Activated naive CD8-positive, alpha-beta T cell treated with anti-CD3 and anti-CD28 coated beads, Interleukin-2, amount 10 ng/mL, durations not matched to agents 7 days and 5 days (primary cell): ENCODE measurements at places on chromosomes 1 and 21. TPM values are rescaled to one million over a fixed set of nuclear protein-coding genes. Genes with fewer than 3 reads are reported as not detected.

KRTAP12-2 gene
- not detected for total RNA-seq

CD53 gene
- 410 TPM for total RNA-seq

ADAMTS4 gene
- total RNA-seq, result 3.5 TPM

FAM163A gene
- total RNA-seq, result not detected

DNA sequence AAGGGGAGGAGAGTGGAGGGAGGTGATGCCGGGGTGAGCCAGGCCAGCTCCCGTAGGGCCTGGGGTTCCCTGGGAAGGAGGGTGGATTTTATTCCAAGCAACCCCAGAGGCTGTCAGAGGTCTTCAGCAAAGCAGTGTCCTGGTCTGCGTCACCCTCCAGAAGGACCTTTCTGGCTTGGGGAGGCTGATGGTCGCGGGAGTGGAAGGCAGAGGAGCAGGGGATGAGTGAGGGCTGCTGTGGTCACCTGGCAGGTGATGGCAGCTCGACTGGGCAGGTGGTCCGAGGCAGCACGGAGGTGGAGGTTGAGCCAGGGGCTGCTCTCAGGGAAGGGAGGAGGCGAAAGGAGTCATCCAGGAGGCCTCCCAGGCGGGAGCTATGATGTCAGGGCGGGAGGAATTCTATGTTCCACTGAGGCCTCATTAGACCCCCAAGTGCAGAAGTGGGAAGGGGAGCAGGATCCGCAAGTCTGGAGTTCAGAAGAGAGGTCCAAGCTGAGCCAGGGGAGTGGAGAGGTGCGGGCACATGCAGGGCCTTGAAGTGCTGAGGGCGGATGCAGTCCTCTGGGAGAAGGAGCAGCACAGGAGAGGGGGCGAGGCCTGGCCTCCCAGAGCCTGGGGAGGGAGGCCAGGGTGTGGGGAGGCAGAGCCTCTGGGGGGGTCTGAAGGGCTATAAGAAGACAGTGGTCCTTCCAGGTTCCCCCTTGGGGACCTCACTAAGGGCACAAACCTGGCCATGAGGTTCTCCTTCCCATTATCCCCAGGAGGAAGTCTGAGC, 33.3 kb downstream of the BMP8A start:
- H3K27ac ChIP-seq, result peak overlapping the region; percentile 69
- no peaks in the 10 kb centered on the region for H3K27me3 ChIP-seq
- no peak overlapping the region for H3K4me3 ChIP-seq
- no peak for DNase-seq
- peaks cover 7% of the 10 kb centered on the region for H3K36me3 ChIP-seq

GRCh38 chr1:212271823-212272485, 13.3 kb upstream of the PPP2R5A start:
- H3K27ac ChIP-seq, result no peak overlapping the region
- DNase-seq, result no peak
- no peak overlapping the region for H3K4me3 ChIP-seq
- H3K4me1 ChIP-seq, result peaks cover 5% of the 10 kb centered on the region
- no peaks in the 10 kb centered on the region for H3K36me3 ChIP-seq

- H3K4me1 ChIP-seq, result peaks cover 8% of the 10 kb centered on the region
- H3K4me3 ChIP-seq, result no peak overlapping the region
- no peaks in the 10 kb centered on the region for H3K27me3 ChIP-seq
- DNase-seq, result no peak
- H3K36me3 ChIP-seq, result peaks cover 38% of the 10 kb centered on the region
- H3K27ac ChIP-seq, result no peak overlapping the region
Observed at GRCh38 chr1:113123737-113124136, 50.7 kb downstream of the LRIG2 start.

- no peak overlapping the region for H3K4me3 ChIP-seq
- peaks cover 2% of the 10 kb centered on the region for H3K4me1 ChIP-seq
- no peaks in the 10 kb centered on the region for H3K36me3 ChIP-seq
- no peaks in the 10 kb centered on the region for H3K27me3 ChIP-seq
Observed at GRCh38 chr1:97834899-97835298, 85.9 kb downstream of the DPYD start.

DNA sequence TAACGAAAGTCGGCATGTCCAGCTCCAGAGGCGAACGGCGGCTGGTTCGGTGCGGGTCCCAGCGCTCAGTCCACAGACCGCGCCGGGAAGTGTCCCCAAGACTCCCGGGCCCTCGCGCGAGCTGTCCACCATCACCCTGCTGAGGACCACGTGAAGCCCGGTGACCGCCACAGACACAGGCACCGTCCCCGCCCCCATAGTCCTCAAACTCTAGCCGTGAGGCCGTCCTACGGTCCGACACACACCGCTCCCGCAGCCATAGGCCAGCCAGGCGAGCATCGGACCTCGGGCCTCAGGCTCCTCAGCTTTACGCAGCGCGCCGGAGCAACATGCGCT, 535 bp downstream of the SETD4 start:
- peak overlapping the region; percentile 96 for H3K27ac ChIP-seq
- peak overlapping the region; percentile 90 for H3K4me3 ChIP-seq
- DNase-seq, result no peak
- peaks cover 17% of the 10 kb centered on the region for H3K36me3 ChIP-seq
- no peaks in the 10 kb centered on the region for H3K27me3 ChIP-seq

- H3K36me3 ChIP-seq, result peaks cover 42% of the 10 kb centered on the region
- H3K4me3 ChIP-seq, result no peak overlapping the region
- peaks cover 22% of the 10 kb centered on the region for H3K4me1 ChIP-seq
- no peak for DNase-seq
Observed at GRCh38 chr21:46545363-46545762, 59.5 kb downstream of the S100B start.

DNA sequence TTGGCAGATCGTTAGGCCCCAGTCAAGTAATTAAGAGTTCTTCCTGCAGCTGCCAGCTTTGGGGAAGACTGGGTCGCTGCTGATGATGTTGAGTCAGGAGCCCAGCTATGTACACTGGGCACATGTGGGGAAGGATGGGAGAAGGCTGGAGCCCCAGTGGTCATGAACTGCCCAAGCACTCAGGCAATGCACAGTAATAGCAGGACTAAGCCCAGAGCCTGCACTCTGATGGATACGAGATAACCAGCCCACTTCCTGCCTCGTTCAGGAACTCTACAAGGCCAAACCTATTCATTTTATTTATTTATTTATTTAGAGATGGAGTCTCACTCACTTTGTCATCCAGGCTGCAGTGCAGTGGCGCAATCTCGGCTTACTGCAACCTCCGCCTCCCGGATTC, 81.1 kb upstream of the BTG3 start:
- no peak overlapping the region for H3K4me3 ChIP-seq
- H3K27me3 ChIP-seq, result peaks cover 2% of the 10 kb centered on the region
- H3K4me1 ChIP-seq, result peaks cover 21% of the 10 kb centered on the region
- peaks cover 18% of the 10 kb centered on the region for H3K36me3 ChIP-seq
- no peak for DNase-seq
- H3K27ac ChIP-seq, result no peak overlapping the region

- DNase-seq, result no peak
- peaks cover 8% of the 10 kb centered on the region for H3K27me3 ChIP-seq
- H3K4me3 ChIP-seq, result no peak overlapping the region
- H3K27ac ChIP-seq, result no peak overlapping the region
Observed at GRCh38 chr21:43289966-43290365, 121.2 kb downstream of the CRYAA start.

- no peaks in the 10 kb centered on the region for H3K36me3 ChIP-seq
- no peak for DNase-seq
- H3K4me3 ChIP-seq, result peak overlapping the region; percentile 6
- H3K27ac ChIP-seq, result no peak overlapping the region
- H3K4me1 ChIP-seq, result peaks cover 28% of the 10 kb centered on the region
- H3K27me3 ChIP-seq, result peaks cover 31% of the 10 kb centered on the region
Observed at GRCh38 chr1:40313958-40314720, 2.9 kb downstream of the COL9A2 start.

GRCh38 chr21:25845729-25846256, 111.0 kb downstream of the GABPA start:
- no peak overlapping the region for H3K27ac ChIP-seq
- DNase-seq, result no peak
- H3K4me3 ChIP-seq, result no peak overlapping the region
